ENCODE measurements at places on chromosomes 1 and 21. TPM values are rescaled to one million over a fixed set of nuclear protein-coding genes. Genes with fewer than 3 reads are reported as not detected.
A peak's percentile ranks its signal among the peaks of the same experiment; 100 is the strongest.

DNA sequence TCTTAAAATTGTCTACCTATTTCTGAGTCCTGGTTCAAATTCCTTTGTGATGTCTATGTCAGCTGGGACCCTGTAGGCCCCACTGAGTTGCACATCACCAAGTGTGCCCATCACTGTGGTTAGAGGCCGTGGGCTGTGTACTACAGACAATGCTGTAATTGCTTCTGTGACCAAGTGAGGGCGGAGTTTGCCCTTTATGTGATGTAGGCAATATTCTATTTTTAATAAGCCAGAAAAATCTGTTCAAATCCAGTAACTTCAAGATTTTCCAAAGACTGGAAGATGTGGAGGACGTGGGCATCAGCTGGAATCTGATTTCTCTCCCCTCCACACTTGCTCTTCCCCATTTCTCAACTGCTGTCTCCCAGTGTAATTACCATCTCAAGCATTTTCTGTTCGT lies 215.4 kb downstream of the PBX1 start:
- DNase-seq, result no peak
- no peak overlapping the region for H3K4me3 ChIP-seq
- H3K4me1 ChIP-seq, result peaks cover 85% of the 10 kb centered on the region
- H3K27me3 ChIP-seq, result no peaks in the 10 kb centered on the region
- peak overlapping the region; percentile 87 for H3K27ac ChIP-seq

The CHIA gene
- total RNA-seq, result not detected

DNA sequence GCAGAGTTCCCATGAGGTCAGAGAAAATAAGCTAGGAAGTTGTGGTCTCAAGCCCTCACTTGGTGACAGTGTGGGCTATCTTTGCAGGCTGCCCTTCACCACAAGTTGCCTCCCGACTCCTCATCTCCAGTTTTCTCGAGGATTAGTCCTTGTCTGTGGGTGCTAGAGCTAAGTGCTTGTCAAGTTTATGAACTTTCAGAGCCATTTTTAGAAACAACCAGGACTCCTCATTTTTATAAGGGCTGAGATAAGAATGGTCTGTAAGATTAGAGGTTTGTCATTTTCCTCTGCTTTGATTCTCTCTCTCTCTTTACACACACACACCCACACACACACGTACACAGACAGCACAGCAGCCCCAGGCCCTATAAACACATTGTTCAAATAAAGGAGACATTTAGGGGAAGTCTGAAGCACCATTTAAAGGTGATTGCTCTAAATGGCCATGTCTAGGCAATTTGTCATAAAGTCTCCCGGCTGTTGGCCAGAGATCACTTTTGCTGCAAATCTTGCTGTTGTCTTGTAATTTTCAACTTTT lies 127.2 kb downstream of the LACTBL1 start:
- H3K27ac ChIP-seq, result no peak overlapping the region
- H3K27me3 ChIP-seq, result no peaks in the 10 kb centered on the region
- peaks cover 17% of the 10 kb centered on the region for H3K4me1 ChIP-seq
- no peaks in the 10 kb centered on the region for H3K36me3 ChIP-seq

DNA sequence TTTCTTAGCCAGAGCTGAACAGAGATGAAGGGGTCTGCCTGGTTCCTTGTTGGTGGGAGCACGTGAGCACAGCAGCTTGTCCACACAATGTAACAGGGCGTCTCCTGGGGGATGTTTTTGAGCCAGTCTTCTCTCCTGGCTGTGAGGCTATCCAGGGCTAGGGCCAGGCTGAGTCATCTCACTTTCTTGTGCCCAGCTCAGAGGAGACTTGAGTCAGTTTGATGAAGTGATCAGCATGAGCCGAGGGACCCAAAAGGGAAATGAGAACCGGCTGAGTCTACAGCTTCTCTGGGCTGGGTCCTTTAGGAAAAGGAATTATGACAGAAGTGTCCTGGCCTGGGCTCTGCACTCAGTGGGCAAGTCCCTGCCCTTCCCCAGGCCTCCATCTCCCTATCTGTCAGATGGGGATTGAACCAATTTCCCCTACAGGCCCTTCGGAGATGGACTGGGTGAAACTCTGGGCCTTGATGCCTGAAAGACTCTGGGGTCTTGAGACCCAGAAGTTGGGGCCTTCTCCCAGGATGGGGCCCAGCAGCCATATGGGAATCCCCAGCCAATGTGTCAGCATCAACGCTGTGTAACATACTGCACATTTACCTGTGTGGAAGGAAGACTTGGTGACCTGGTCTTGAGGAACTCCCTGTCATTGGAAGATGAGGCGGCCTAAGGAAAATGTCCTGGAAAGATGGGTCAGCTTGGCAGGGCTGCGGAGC lies 36.6 kb downstream of the DMRTB1 start:
- H3K27ac ChIP-seq, result no peak overlapping the region
- no peak for DNase-seq
- H3K4me3 ChIP-seq, result no peak overlapping the region
- H3K36me3 ChIP-seq, result no peaks in the 10 kb centered on the region
- H3K27me3 ChIP-seq, result peaks cover under 1% of the 10 kb centered on the region
- H3K4me1 ChIP-seq, result peaks cover 23% of the 10 kb centered on the region
